ENCODE measurements at places on chromosomes 1 and 21. TPM values are rescaled to one million over a fixed set of nuclear protein-coding genes. Genes with fewer than 3 reads are reported as not detected.

DNA sequence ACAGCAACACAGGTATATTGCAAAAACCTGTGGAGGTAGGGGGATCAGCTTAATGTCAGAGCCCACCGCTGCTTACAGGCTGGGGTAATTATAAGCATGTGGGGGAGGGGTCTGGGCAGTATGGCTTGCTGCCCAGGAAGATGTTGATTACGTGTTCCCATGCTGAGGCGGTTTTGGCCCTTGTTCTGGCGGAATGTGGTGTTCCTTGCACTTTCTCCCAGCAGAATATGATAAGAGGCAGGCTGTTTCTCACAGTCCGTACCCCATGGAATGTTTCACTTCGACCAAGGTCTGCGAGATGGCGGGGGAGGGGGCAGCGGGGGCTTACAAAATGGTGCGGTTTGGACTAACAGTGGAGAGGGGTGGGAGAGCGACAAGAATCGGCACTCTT is 9.8 kb upstream of the HPCAL4 start:
- no peak for DNase-seq

- no peak for DNase-seq
Measured at GRCh38 chr1:221157026-221157761, 278.0 kb downstream of the HLX start.

DNA sequence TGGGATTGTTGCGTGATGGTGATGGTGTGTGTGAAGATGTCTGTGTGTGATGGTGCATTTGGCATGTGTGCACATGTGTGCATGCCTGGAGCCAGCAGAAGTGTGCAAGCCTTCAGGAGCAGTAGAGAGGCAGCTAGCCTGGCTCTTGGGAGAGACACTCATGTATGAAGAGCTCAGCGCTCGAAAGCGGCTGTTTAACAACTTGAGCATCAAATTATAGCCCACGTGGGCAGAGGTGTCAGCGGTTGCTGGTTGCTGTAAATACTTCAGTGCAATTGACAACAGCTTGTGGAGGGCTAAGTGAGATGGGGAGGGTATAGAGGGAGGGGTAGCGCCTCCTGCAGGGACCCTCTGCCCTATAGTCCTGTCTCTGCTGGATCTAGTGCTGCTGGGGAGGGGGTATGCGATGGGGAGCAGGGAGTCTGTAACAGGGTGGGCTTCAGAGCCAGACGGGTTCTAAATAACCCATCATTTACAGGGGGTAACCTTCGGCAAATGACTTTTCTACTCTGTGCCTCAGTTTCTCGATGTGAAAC is 21.5 kb downstream of the FOXD2 start:
- DNase-seq = no peak

The PGLYRP3 gene
- not detected for total RNA-seq

DNA sequence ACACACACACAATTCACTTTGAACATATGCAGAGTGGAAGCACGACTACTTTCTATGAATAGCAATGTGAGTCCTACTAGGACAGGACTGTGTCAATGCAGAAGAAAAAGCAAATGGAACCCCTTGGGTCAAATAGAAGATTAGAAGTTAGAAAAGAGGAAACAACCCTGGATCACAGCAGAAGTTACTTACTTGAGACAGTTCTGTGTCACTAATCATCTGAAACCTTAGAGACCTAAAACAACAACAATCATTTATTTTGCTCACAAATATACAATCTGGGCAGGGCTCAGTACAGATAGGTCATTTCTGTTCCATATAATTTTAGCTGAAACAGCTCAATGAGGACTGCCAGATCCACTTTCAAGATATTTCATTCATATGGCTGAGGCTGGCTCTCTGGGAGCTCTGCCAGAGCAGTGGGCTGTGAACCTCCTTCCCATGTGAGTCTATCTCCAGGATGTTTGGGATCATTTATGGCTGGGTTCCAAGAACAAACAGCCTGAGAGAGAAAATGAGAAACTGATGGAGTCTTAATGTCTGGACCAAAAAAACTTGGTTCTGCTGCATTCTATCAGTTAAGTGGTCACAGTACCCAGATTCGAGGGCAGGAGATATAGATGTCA is 42.5 kb upstream of the IL10 start:
- DNase-seq = no peak

- no peak for DNase-seq
Measured at GRCh38 chr1:64495878-64496277, 25.9 kb downstream of the CACHD1 start.

- no peak for DNase-seq
Measured at GRCh38 chr1:59223198-59223597, 73.7 kb upstream of the FGGY start.

DNA sequence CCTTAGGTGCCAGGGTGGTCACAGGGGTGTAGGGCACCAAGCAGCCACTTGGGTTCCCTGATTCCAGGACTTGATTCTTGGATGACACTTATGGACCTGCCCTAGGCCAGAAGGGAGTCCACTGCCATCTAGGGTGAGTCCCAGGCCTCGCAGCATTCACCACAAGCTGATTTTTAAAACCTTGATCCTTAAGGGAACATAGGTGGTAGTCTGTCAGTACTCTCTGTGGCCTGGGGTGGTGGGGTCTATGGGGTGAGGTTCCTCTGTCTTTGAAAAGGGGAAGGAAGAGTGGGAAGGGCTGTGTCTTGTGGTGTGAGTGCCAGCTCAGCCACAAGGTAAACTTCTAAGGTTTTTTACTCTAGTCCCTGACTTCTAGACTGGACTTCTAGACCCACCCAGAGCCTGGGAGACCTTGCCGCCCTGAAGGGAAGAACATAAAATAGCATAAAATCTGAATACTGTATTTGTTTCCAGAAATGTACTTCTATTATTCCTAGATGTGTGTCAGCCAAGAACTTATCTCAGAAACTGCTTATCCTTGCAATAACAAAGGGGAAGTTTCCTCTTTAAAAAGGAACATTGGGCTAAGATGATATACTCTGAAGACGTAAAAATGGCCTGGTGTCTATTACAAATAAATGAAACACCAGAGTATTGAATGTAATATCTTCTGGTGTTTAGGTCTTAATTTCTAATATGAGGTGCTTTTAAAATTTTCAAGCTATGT is 757.3 kb downstream of the LTN1 start:
- no peak for DNase-seq

- no peak for DNase-seq
Measured at GRCh38 chr1:40625076-40625475, 40.4 kb downstream of the RIMS3 start.
